ENCODE measurements at places on chromosomes 5 and 9. TPM values are rescaled to one million over a fixed set of nuclear protein-coding genes. Genes with fewer than 3 reads are reported as not detected.

Gene ALDOB
- total RNA-seq = 1.8 TPM

Gene SLC45A2
- total RNA-seq = not detected

Gene ACSL6
- total RNA-seq = 3.5 TPM

Gene FOXD4L4
- total RNA-seq = not detected

Gene GABRG2
- not detected for total RNA-seq

Gene GADD45G
- total RNA-seq = 34.8 TPM

- H3K36me3 ChIP-seq = no peaks in the 10 kb centered on the region
- no peak for DNase-seq
- no peaks in the 10 kb centered on the region for H3K27me3 ChIP-seq
Observed at GRCh38 chr9:3331801-3332200, 194.0 kb downstream of the RFX3 start.

All from heart left ventricle (tissue), 16 donors.